ENCODE measurements at places on chromosomes 1 and 21.

DNA sequence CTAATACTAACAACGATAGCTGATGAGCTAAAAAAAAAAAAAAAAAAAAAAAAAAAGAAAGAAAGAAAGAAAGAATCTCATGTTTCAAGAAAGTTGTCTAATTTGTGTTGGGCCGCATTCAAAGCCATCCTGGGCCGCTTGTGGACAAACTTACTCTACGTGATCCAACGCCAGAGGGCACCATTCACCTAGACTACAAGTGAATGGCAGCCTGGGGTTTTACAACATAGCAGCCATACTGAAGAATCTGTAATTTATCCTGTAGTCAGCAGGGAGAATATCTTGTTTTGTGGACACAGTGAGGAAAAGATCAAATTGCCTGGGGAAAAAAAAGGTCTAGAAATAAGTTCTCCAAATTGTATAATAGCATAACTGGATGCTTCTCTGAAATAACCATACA is 47.0 kb downstream of the CYP2J2 start:
- H3K27ac ChIP-seq: no peak overlapping the region
- H3K4me1 ChIP-seq: no peaks in the 10 kb centered on the region
- H3K36me3 ChIP-seq: no peaks in the 10 kb centered on the region
- peak; percentile 58 for DNase-seq

GRCh38 chr1:176791906-176792305 is 328.9 kb downstream of the PAPPA2 start:
- H3K36me3 ChIP-seq: no peaks in the 10 kb centered on the region
- H3K27ac ChIP-seq: no peak overlapping the region
- H3K4me3 ChIP-seq: no peak overlapping the region
- peak; percentile 4 for DNase-seq
- H3K4me1 ChIP-seq: no peaks in the 10 kb centered on the region

- H3K4me1 ChIP-seq: no peaks in the 10 kb centered on the region
- H3K27me3 ChIP-seq: no peaks in the 10 kb centered on the region
- H3K4me3 ChIP-seq: no peak overlapping the region
- no peaks in the 10 kb centered on the region for H3K36me3 ChIP-seq
- no peak overlapping the region for H3K27ac ChIP-seq
Observed at GRCh38 chr1:115123116-115123515, 33.8 kb upstream of the TSPAN2 start.

DNA sequence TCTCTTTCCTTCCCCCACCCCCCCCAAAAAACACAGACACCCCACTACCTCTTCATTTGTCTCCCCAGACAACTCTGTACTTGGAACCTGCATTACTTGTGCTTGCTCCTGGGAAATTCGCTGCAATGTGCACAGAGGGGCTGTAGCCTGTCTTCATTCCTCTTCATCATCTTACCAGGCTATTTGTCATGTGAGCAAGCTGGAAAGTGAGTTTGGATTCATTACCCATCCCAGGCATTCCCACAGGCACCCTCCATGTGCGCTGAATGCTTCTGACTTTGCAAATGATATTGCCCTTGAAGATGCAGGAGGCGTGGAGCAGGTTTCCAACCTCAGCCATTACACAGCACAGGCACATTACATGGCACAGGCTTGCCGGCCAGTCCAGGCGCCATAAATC is 494.9 kb downstream of the KIF26B start:
- H3K4me3 ChIP-seq: no peak overlapping the region
- H3K27me3 ChIP-seq: no peaks in the 10 kb centered on the region
- no peaks in the 10 kb centered on the region for H3K36me3 ChIP-seq
- no peak for DNase-seq

DNA sequence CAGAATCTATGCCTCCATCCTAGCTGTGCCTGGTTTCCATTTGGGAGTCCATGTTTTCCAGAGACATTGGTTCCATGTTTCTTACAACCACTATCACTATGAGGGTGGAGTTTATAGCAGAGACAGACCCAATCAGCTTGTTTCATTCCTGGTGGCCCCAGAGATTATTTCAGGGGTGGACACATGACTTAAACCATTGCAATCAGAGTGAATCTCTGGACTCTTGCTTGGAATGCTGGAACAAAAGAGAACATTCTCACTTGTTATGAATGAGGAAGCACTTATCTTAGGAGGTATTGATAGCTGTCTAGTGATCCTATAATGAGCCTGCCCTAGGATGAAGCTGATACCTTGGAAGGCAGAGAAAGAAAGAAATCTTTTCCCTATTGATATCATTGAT is 250.3 kb downstream of the ATG4C start:
- H3K27ac ChIP-seq: no peak overlapping the region
- DNase-seq: no peak
- no peaks in the 10 kb centered on the region for H3K4me1 ChIP-seq
- no peaks in the 10 kb centered on the region for H3K36me3 ChIP-seq
- no peak overlapping the region for H3K4me3 ChIP-seq
- no peaks in the 10 kb centered on the region for H3K27me3 ChIP-seq

- no peak overlapping the region for H3K27ac ChIP-seq
- H3K4me3 ChIP-seq: no peak overlapping the region
- no peaks in the 10 kb centered on the region for H3K27me3 ChIP-seq
- DNase-seq: peak; percentile 35
- peaks cover 7% of the 10 kb centered on the region for H3K36me3 ChIP-seq
Observed at GRCh38 chr1:202135221-202135721, 9.3 kb downstream of the ARL8A start.

DNA sequence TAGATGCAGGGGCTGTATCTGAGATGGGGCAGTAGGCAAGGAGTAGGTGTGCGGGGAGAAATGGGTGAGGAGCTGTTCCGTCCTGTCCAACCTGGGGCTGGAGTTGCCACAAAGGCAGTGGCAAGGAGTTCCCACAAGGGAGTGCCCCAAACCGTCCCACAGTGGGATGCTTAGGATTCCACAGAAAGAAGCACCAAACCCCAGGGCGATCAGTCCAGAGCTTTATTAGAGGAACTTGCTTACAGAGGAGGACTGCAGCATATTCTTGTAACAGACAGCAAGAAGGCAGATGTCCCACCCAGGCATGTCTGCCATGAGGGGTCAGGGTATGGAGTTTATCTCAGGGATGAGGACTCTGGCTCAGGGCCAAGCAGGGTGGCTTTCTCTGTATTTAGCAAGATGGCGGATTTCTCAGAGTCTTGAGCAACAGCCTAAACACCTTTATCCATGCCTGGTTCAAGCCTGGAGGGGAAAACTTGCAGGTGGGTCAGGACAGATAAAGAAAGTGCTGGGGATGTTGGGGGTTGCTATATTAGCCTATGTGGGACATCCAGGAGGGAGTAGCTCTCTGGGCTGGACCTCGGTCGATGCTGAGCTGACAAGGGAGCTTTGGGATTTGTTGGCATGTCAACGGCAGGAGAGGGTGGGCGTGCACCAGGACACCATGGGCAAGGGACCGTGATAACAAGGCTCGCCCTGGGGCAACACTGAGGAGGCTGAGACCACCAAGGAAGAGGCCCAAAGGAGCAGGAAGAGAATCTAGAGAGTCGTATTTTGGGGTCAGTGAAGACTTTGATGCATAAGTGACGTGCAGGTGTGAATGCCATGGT is 32.8 kb downstream of the OBSCN start:
- no peaks in the 10 kb centered on the region for H3K4me1 ChIP-seq
- H3K4me3 ChIP-seq: no peak overlapping the region
- H3K27me3 ChIP-seq: no peaks in the 10 kb centered on the region
- no peaks in the 10 kb centered on the region for H3K36me3 ChIP-seq
- no peak overlapping the region for H3K27ac ChIP-seq

DNA sequence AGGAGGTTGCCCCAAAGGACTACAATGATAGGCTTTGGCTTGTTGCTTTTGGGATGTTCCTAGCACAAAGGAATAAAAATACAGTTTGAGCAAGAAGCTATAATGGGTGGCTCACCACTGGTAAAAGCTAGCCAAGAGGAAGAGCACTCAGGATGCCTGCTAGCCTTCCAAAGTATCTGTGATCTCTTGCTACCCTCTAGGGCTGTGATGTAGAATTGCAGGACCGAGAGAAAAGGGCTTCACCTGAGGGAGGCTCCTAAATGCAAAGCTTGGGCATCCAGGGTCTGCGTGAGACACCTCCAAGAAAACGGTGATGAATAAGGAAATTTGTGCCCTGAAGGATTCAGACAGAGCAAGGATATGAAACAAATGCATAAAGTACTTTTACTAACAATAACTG is 17.7 kb downstream of the IVL start:
- DNase-seq: peak; percentile 6
- no peaks in the 10 kb centered on the region for H3K4me1 ChIP-seq
- no peaks in the 10 kb centered on the region for H3K27me3 ChIP-seq

DNA sequence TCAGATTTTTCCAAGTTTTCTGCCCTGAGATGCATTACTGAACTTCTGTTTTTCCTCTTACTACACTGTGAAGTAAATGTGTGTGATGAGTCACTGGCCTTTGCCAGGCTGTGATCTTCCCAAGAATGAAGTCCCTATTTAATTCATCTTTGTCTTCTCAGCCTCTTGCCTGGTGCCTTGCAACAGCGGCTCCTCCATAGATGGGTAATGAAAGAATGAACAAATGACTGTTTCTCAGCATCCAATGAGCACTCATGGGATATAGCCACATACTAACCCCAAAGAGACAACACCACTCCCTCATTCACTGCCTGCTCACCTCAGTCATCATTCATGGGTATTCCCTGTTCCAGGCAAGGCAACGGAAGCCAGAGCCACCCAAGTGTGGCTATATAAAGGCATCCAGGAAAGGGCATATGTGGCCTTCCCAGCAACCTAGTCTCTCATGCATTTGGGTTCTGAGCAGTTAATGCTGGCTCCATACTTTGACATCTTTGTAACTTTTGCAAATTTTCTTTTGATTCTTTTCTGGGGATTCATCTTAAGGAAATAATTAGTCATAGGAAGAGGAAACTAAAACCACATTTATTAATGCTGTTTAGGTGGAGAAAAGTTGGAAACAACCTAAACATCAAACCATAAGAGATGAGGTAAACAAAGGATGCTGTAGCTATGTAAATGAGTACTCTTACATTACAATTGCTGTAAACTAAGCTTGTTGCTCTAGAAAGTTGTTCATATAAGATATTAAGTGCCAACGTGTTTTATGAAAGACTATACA is 71.9 kb downstream of the HIVEP3 start:
- H3K4me1 ChIP-seq: peaks cover 5% of the 10 kb centered on the region
- no peaks in the 10 kb centered on the region for H3K36me3 ChIP-seq
- no peak overlapping the region for H3K27ac ChIP-seq
- no peak overlapping the region for H3K4me3 ChIP-seq
- no peaks in the 10 kb centered on the region for H3K27me3 ChIP-seq

GRCh38 chr21:37983336-37984095 is 67.3 kb upstream of the KCNJ6 start:
- no peak for DNase-seq
- H3K36me3 ChIP-seq: no peaks in the 10 kb centered on the region
- H3K27me3 ChIP-seq: no peaks in the 10 kb centered on the region
- no peaks in the 10 kb centered on the region for H3K4me1 ChIP-seq
- no peak overlapping the region for H3K4me3 ChIP-seq
- H3K27ac ChIP-seq: no peak overlapping the region

- no peaks in the 10 kb centered on the region for H3K36me3 ChIP-seq
- H3K4me1 ChIP-seq: no peaks in the 10 kb centered on the region
- H3K27ac ChIP-seq: no peak overlapping the region
- peak; percentile 21 for DNase-seq
- no peak overlapping the region for H3K4me3 ChIP-seq
Observed at GRCh38 chr1:43069461-43070050, 102.5 kb downstream of the EBNA1BP2 start.

GRCh38 chr1:81237473-81238089 is 563.2 kb upstream of the ADGRL2 start:
- H3K27me3 ChIP-seq: no peaks in the 10 kb centered on the region
- H3K4me3 ChIP-seq: peak overlapping the region; percentile 45
- DNase-seq: no peak
- H3K36me3 ChIP-seq: no peaks in the 10 kb centered on the region
- H3K4me1 ChIP-seq: no peaks in the 10 kb centered on the region

- H3K27ac ChIP-seq: peak overlapping the region; percentile 54
- DNase-seq: no peak
- no peaks in the 10 kb centered on the region for H3K27me3 ChIP-seq
- H3K4me3 ChIP-seq: peak overlapping the region; percentile 58
- peaks cover 1% of the 10 kb centered on the region for H3K36me3 ChIP-seq
Observed at GRCh38 chr1:145961425-145962156, 2.8 kb downstream of the ANKRD34A start.

DNA sequence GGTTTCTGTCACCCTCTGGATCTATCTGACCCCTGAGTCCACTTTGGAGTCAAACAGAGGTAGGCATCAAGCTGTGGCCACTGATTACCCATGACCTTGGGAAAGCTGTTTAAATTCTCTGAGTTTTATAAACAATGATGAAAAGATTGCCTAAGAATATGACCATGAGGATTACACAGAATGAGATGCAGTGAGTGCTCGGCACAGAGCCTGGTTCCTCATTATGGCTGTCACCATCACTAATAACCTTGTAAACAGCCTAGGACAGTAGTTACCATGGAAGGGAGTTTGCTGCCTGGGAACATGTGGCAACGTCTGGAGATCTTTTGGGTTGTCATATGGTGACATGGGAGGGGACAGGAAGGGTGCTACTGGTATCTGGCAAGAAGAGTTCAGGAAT is 248.3 kb upstream of the KAZN start:
- no peaks in the 10 kb centered on the region for H3K4me1 ChIP-seq
- H3K27ac ChIP-seq: no peak overlapping the region
- no peaks in the 10 kb centered on the region for H3K36me3 ChIP-seq
- H3K27me3 ChIP-seq: no peaks in the 10 kb centered on the region
- no peak for DNase-seq

- H3K36me3 ChIP-seq: no peaks in the 10 kb centered on the region
- DNase-seq: no peak
- H3K4me3 ChIP-seq: no peak overlapping the region
- H3K27ac ChIP-seq: no peak overlapping the region
Observed at GRCh38 chr1:156840186-156840897, 18.6 kb downstream of the INSRR start.

DNA sequence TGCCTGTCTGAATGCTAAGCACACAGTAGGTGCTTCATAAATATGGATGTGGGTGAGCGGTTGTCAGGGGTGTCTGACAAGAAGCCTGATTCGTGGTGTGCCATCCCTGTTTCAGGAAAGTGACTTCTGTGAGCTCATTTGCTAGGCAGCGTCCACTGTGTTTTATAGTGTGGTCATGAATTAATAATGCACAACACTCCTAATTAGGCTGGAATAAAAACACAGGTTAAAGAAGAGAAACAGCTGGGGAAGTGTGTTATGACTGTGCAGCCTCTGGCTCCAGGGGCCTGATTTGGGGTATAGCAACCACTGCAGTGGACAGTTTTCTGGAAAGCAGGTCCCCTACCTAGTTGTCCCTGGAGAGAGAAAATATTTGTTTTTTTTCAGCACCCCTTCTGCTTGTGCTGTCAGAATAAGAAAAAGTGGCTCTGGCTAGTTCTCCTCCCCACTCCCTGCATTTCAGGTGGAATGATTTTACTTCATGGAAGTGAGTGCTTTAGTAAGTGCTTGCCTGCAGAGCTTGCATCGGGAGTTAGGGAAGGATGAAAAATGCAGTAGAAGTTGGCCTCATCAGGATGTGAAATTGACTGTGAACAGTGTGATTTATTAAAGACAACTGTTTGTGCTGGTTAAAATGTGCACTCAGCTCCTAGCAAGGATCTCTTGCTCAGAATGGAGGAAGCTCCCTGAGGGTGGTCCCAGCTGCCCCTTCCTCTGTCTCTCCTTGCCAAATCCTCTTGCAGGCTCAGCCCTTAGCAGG is 333.8 kb downstream of the HHAT start:
- no peak overlapping the region for H3K27ac ChIP-seq
- H3K36me3 ChIP-seq: no peaks in the 10 kb centered on the region
- no peaks in the 10 kb centered on the region for H3K4me1 ChIP-seq
- H3K4me3 ChIP-seq: no peak overlapping the region
- no peaks in the 10 kb centered on the region for H3K27me3 ChIP-seq
- DNase-seq: no peak
